ENCODE measurements at places on chromosomes 4 and X.
A peak's percentile ranks its signal among the peaks of the same experiment; 100 is the strongest.

- no peak for DNase-seq
Observed at GRCh38 chr4:163523791-163524365, 29.4 kb downstream of the TMA16 start.

DNA sequence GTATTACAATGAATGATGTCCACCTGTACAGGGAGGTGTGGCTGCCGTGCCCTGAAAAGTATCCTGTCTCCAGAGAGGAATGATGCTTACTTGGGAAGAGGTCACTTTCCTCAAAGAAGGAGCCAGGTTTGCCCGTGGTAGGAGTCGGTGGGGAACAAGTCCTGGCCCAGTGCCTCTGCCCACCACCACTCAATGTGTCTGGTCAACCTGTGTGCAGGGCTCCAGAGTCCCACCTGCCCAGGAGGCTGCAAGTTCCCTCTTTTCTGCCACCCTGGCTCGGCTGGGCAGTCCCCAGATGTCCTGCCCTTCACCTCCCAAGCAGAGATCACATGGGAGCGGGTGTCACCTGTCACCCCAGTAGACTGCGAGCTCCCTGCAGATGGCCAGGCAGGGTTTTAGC, 75.4 kb upstream of the C4orf50 start:
- DNase-seq, result no peak

- no peak for DNase-seq
Observed at GRCh38 chr4:167956676-167957075, 135.7 kb upstream of the ANXA10 start.

DNA sequence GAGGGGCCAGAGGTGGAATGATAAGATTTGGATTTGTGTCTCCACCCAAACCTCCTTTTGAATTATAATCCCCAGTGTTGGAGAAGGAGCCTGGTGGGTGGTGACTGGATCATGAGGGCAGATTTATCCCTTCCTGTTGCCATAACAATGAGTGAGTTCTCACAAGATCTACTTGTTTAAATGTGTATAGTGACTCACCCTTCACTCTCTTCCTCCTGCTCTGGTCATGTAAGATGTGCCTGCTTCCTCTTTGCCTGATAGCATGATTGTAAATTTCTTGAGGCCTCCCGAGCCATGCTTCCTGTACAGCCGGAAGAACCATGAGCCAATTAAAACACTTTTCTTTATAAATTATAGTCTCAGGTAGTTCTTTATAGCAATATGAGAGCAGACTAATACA, 348.6 kb downstream of the AR start:
- DNase-seq, result no peak

- peak; percentile 45 for DNase-seq
Observed at GRCh38 chr4:23890369-23891063, 669 bp upstream of the PPARGC1A start.

All from mesenchymal stem cell (in vitro differentiated cells and primary cell).